ENCODE measurements at places on chromosomes 5 and 9. TPM values are rescaled to one million over a fixed set of nuclear protein-coding genes. Genes with fewer than 3 reads are reported as not detected.

DNA sequence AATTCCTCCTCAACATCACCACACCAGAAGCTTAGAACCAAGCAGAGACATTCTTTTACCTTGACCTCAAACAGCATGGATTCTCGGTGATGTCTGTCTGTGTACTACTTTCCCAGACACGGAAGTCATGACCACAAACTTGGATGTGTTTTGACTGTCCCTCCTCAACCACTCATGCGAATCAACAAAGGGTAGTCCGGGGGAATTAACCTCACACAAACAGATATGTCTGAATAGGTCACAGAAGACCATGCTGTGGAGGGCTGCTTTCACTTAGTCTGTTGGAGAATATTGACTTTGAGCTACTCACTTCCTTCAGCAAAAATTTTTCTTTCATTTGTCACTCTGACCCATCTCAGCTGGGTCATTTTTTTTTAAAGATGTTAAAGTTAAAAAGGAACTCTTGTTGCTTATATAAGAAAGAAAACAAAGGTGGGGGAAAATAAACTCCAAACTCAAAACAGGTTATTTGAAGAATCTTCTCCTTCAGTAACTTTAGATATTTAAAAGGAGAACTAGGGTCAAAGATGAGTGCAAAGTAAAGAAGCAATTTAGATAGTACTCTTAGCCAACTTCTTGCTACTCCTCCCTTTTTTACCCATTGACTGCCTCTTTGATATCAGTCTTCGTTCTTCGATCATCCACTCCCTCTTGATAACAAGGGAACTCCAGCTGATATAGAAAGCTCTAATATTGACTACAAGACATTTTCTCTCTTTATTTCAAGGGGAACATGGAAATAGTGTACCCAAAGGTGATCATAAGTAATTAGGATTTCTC, 343.4 kb upstream of the CDH6 start:
- DNase-seq = no peak

DNA sequence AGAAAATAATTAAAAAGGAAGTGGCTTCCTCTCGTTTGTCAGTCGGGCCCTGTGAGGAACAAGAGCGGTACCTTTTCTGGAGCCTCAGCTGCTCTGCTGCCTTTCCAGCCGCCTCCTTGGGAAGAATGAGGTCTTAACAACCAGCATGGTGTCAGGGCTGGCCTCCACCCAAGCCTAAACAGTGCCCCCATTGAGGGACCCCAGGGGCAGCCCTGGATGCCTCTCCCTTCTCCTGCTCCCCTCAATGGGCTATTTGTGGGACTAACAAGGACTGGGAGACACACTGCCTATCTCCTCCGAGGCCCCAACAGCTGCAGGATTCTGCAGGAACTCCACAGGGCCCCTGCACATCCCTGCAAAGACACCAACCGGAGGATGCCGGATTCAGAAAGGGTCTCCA, 155.4 kb upstream of the MAP3K1 start:
- no peak for DNase-seq

- peak; percentile 74 for DNase-seq
Measured at GRCh38 chr5:161546470-161547301, at the start of gene GABRB2. TSS of gene GABRB2 (minus strand) at chr5:161546725. CDS start at chr5:161546643, 82 bp downstream.

PCDHGB3 gene
- total RNA-seq = not detected

GOLGA2 gene
- 76.4 TPM for total RNA-seq

EXOSC2 gene
- total RNA-seq = 19.5 TPM
